Lung microvascular endothelial cell (primary cell): ENCODE measurements at places on chromosomes 16 and 17.

DNA sequence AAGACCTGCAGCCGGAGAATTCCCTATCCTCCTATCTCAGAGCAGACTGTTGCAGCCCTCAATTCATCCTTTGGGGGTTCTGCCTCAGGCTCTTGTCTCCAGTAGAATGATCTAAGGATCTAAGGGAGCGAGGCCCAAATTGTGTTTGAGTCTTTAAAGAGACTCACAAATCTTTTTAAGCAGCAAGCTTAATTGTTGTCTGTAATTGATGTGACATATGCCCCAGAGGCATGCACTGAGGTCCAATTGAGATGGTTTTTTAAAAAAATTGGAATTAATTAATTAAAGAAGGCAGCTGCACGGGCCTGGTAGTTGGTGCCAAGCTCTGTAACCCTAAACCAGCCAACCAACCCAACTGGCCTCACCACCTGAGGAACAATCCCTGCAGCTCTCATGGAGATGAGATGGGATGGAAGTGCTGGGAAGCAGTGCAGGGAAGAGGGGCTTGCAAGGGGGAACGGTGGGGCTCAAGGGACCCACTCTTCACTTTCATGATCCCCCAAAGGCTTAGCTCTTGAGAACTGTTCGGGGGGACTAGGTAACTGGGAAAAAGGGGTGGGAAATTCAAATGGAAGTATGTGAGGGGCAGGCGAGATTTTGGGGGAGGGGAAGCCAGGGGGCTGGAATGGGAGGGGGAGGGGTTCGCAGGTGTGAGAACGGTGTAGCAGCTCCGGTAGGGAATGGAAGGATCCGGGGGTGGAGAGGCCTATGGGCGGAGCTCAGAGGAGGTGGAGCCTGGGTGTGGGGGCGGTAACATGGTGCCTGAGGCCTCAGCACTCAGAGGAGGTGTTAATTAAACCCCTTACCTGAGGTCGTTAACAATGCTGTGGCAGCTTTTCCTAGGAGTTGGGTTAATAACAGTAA, 9.2 kb upstream of the ZNF652 start:
- DNase-seq: no peak

- no peak for DNase-seq
Measured at GRCh38 chr17:72387487-72387886, 266.7 kb downstream of the SOX9 start.

DNA sequence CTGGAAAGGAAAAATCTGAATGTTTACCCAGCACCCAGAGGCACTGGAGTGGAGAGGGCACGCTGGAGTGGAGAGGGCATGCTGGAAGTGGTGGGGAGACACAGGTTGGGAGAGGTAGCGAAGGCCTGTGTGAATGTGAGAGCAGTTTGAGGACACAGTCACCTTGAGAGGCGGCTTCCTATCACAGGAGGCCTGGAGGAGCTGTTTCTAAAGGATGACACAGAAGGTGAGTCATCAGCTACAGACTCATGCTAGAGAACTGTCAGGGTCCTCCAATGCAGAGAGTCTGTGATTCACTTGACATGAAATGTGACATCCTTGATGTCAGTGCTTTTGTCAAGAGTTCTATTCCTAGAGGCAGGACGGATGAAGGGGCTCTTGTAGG, 13.8 kb downstream of the CTRL start:
- no peak for DNase-seq

GRCh38 chr17:75308732-75309629, 19.7 kb upstream of the SLC25A19 start:
- DNase-seq: peak; percentile 17

GRCh38 chr17:8158267-8159031, 4.3 kb downstream of the VAMP2 start:
- DNase-seq: peak; percentile 92

DNA sequence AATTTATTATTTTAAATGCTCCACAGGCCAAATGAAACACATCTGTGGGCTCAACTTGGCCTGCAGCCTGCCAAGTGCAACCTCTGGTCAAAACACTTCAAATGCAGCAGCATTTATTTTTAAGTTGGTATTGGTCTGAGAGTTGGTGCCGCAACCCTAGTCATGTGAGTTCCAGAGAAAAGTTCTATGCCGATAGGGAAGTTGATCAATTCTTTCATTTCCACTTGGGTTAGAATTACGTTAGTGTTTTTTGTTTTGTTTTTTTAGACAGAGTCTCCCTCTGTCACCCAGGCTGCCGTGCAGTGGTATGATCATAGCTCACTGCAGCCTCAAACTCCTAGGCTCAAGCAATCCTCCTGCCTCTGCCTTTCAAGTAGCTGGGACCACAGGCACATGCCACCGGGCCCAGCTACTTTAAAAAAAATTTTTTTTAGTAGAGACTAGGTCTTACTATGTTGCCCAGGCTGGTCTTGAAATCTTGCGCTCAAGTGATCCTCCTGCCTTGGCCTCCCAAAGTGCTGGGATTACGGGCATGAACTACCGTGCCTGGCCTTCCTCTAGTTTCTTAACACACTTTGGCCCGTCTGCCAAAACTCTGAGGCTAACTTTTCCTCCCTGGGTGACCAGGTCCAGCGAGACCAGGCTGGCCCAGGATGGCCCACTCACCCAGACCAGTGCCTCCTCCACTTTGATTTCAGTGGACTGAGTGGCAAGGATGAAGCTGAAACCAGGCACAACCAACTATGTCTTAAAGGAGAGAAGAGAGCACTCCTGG, 221.1 kb downstream of the MRTFB start:
- DNase-seq: no peak

- no peak for DNase-seq
Measured at GRCh38 chr17:43395165-43395564, 3.6 kb upstream of the ARL4D start.
